SJSA1 (cell line): ENCODE measurements at places on chromosomes 6 and 20. TPM values are rescaled to one million over a fixed set of nuclear protein-coding genes. Genes with fewer than 3 reads are reported as not detected.

- no peak for DNase-seq
These were observed 548 bp upstream of the BCAS4 start for GRCh38 chr20:50794181-50794845.

DNA sequence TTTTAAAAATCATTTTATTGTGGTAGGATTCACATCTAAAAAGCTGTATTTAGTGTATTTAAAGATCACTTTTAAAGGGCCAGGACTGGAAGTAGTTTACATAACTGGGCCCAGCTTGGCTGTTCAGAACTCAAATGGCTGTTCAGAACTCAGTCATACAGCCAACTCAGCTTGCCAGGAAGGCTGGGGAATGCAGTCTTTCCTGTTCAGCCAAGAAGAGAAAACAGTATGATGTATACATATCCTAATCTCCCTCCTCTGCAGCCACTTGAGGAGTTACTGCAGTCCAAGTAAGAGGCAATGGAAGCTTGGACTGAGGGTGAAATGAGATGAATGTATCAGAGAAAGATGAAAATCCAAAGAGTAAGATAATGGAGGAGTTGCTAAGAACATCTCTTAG lies 24.6 kb downstream of the DSTN start:
- DNase-seq, result no peak

DNA sequence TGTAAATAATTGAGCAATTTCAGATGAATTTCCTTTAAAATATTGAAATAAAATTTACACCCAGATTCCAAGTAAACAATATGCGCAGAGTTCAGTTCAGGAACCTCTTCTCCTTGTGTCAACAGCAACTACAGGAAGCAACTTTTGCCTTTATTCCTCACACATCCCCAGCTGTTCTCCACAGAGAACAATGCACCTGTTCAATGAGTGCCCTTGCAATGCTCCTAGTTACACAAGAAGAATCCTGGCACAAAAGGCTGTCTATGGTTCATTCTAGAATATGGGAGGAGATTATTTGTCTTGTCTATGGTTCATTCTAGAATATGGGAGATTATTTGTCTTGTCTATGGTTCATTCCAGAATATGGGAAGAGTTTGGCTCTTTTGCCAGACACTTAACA lies 454.9 kb downstream of the BTBD3 start:
- no peak for DNase-seq

GRCh38 chr20:53814060-53814459 lies 220.4 kb upstream of the ZNF217 start:
- no peak for DNase-seq

ASIP gene
- total RNA-seq, result not detected in 2 replicates

GRCh38 chr6:56683882-56684281 lies 41.2 kb upstream of the DST start:
- DNase-seq, result peak; percentile 76

GRCh38 chr6:2204272-2204671 lies 41.1 kb downstream of the GMDS start:
- DNase-seq, result no peak

RNF39 gene
- total RNA-seq, result not detected in 2 replicates

- DNase-seq, result no peak
These were observed 18.7 kb downstream of the ASF1A start for GRCh38 chr6:118912646-118913045.

SIRPD gene
- total RNA-seq, result not detected in 2 replicates

ANGPT4 gene
- not detected in 2 replicates for total RNA-seq

DNA sequence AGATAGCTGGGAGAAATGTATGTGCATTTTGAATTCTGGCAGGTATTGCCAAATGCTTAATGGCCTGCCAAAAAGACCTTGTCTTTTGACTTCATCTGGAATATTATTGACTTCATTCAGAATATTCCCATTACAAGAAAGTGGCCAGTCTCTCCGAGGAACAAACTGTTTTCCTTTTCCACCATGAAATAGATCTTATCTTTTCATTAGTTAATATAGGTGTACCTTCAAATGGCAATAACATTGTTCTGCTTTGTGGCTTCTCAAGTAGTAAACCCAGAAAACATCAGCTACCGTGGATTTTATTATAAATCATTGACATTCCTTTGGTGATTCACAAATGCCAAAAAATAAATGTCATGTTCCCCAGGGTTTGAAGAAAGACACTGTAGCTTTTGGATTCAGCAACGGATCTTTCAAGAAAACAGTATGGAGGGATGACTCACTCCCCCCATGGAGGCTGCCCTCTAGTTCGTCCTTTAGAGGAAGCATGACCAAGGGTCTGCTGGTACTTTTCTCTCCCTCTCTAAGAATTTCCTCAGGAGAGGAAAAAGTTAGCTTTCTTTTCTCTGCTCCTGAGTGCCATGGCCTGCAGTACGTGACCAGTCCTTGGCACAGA lies 1.1 kb upstream of the RNF182 start:
- DNase-seq, result no peak

DNA sequence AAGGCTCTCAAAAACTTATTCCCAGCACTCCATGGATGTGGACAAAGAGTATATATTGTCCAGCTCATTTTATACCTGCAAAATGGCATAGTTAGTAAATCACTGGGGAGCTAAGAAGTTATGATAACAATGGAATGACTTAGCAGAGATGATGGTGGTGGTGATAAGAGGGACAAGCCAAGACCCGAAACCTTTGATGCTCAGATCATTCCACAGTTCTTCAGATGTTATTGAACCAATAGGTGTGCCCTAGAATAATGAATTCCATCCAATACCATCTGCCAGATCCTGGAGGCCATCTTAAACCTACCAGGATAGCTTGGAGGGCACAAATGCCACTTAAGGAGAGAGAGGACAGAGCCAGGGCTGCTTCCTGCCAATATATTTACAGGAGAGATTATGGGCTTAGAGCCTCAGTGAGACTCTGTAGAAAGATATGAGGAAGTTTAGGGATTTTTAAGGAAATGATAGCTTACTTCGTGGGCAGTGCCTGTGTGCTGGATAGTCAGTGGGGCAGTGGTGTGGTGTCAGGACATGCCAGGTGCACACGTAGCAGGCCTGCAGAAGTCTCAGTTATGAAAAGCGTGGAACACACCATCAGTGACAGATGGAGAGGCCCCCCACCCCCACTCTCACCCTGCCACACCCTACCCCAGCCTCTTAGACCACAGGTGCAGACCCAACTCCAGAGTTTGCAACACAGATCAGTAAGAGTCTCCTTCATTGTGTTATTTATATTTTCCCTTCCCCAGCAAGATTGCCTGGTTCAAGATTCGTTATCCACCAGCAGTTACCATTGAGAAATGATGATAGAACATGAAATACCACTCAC lies 209.7 kb upstream of the SUPT3H start:
- DNase-seq, result no peak

GRCh38 chr6:117550618-117551242 lies 51.6 kb downstream of the GOPC start:
- no peak for DNase-seq

GRCh38 chr6:68233623-68234022 lies 401.5 kb upstream of the ADGRB3 start:
- no peak for DNase-seq

TP53INP2 gene
- total RNA-seq, result 0.88 and 2.9 TPM in 2 replicates

AAR2 gene
- total RNA-seq, result 27.7 and 32.0 TPM in 2 replicates

KIF6 gene
- total RNA-seq, result not detected in 2 replicates

DNA sequence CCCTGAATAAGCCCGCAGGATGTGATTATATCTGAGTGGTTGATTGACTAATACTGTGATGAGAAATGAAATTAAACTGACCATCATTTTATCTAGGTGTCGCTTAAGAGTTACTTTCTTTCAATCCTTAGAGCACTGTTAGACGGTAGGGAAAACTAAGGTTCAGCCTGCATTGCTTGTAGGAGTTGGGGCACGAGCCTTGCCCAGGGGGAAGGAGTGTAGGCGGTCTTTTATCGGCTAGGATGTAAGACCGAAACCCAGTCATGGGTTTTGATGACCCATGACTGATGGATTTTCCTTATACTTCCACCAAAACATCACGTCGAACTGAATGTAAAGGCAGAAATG lies 392 bp upstream of the TASP1 start:
- no peak for DNase-seq

GRCh38 chr6:34035161-34035560 lies 110.7 kb downstream of the GRM4 start:
- no peak for DNase-seq

C20orf202 gene
- total RNA-seq, result not detected in 2 replicates

DNA sequence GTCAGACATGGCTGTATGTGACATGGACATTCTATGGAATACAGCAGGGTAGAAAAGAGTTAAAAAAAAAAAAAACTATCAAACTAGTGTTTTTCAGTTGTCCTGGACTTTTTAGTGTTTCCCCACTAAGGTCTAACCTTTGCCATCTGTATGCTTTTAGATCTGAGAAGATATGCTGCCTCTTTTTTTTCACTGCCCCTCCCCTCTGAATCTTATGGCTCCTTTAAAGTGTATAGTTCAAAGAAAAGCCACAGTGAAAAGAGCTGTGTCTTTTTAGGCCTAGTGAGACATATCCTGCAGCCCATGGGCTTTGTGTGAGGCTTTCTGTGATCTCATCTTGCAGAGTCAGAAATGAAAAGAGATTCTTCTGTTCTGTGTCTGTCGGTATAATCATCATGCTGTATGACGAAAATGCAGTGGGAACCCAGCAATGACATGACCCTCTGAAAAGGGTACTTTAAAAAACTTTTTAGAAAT lies 29.3 kb downstream of the ADGRG6 start:
- no peak for DNase-seq

TASP1 gene
- 9.0 and 11.3 TPM in 2 replicates for total RNA-seq

TMEM151B gene
- not detected in 2 replicates for total RNA-seq

METTL24 gene
- total RNA-seq, result 0.58 TPM in 1 of 2 replicates, not detected in the other

GRCh38 chr20:60986506-60987156 lies 265.4 kb upstream of the CDH4 start:
- DNase-seq, result no peak

GRCh38 chr6:109762166-109762565 lies 71.1 kb downstream of the FIG4 start:
- DNase-seq, result no peak

SNAP25 gene
- total RNA-seq, result 3.9 and 13.9 TPM in 2 replicates

- no peak for DNase-seq
These were observed 52.5 kb downstream of the SSR1 start for GRCh38 chr6:7260291-7261031.

PSORS1C1 gene
- total RNA-seq, result 0.39 and 0.53 TPM in 2 replicates

DNA sequence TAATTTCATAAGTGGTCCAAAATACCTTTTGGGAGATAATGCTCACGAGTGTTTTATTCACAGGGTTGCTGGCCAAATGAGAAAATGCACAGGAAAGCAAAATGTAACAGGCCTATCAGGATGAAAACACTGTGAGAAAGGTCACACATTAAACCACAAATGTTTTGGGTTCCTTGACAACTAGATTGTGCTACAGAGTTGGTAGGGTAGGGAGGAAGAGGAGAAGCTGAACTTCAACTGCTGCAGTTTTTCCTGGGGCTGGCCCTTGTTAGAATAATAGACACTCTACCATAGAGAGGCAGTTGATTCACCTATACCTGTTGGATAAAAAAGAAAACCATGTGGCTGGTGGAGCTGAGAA lies 28.1 kb upstream of the PAQR8 start:
- no peak for DNase-seq

DNA sequence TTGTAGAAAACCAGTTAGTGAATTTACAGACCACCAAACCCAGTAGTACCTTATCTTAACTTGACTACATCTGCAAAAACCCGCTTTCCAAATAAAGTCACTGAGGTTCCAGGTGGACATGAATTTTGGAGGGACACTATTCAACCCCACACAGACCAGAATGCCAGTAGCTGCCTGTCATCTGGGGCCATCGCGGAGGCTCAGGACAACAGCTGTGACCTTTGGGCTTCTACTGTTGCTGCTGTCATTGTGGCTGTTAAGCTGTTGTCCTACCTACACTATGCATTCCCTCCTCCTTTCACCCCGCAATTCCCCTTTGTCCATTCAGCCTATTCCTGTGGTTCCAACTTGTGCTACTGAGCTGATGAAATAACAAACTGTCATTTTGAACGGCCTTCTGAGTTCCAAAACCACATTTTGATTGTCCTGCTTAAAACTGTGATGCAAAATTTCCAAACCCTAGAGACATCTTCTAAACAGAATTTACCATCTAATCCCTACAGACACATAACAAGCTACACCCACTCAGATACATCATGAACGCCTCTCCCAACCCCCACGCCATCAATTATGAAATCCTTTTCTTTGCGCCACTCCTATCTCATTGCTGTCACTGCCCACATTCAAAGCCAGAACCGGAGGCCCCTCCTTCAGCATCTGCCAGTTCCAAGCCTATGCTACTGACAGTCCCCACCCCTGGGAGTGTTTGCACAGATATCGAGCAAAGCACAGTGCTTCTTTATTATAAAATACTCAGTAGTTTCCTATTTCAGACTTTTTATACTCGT lies 125.0 kb downstream of the C6orf118 start:
- DNase-seq, result peak; percentile 94

GRCh38 chr6:111070105-111071005 lies 16.9 kb upstream of the SLC16A10 start:
- DNase-seq, result no peak

ANKRD66 gene
- not detected in 2 replicates for total RNA-seq

SDCBP2 gene
- 1.2 and 1.4 TPM in 2 replicates for total RNA-seq

DNA sequence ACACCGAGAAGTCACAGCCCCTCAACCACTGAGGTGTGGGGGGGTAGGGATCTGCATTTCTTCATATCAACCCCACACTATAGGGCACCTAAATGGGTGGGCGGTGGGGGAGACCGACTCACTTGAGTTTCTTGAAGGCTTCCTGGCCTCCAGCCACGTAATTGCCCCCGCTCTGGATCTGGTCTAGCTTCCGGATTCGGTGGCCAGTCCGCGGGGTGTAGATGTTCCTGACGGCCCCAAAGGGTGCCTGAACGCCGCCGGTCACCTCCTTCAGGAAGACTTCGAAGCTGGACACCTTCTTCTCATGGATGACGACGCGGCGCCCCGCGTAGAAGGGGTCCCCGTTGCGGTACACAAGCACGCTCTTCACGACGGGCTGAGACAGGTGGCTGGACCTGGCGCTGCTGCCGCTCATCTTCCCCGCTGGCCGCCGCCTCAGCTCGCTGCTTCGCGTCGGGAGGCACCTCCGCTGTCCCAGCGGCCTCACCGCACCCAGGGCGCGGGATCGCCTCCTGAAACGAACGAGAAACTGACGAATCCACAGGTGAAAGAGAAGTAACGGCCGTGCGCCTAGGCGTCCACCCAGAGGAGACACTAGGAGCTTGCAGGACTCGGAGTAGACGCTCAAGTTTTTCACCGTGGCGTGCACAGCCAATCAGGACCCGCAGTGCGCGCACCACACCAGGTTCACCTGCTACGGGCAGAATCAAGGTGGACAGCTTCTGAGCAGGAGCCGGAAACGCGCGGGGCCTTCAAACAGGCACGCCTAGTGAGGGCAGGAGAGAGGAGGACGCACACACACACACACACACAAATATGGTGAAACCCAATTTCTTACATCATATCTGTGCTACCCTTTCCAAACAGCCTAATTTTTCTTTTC lies at the start of gene DCDC2:
TSS of gene DCDC2 (minus strand) at position 724 of the 883 bp plus-strand sequence. CDS start at position 415, 309 bp downstream.
- DNase-seq, result no peak

DNA sequence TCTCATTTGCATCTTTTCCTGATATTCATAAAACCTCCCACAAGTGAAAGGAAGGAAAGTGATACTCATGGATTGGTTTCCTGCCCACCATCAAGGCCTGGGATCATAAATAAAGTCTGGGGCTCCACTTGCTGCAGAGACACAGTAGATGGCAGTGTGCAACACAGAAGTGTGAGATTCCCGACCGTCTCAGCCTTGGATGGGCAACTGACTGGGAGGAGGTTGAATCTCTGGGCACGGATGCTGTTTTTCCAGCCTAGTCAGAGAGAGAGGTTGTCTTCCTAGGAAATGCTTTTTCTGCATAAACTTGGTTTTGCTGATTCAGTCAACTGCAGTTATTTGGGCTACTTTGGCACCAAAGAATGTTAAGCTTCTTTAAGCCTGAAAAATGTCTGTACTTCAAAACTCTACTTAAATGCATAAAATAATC lies 9.9 kb upstream of the RFPL4B start:
- DNase-seq, result peak; percentile 53

GRCh38 chr20:4120921-4121321 lies 105.6 kb upstream of the RNF24 start:
- no peak for DNase-seq
